Osteocyte (in vitro differentiated cells): ENCODE measurements at places on chromosomes 11 and 22. TPM values are rescaled to one million over a fixed set of nuclear protein-coding genes. Genes with fewer than 3 reads are reported as not detected.

- H3K4me3 ChIP-seq = no peak overlapping the region
- no peaks in the 10 kb centered on the region for H3K27me3 ChIP-seq
- H3K27ac ChIP-seq = no peak overlapping the region
- DNase-seq = no peak
- H3K4me1 ChIP-seq = peaks cover 51% of the 10 kb centered on the region
These were observed 7.7 kb upstream of the MN1 start for GRCh38 chr22:27809226-27809603.

GRCh38 chr11:1059759-1060158 is 14.9 kb upstream of the MUC2 start:
- no peak for DNase-seq
- H3K4me1 ChIP-seq = peaks cover 4% of the 10 kb centered on the region
- H3K4me3 ChIP-seq = no peak overlapping the region
- no peaks in the 10 kb centered on the region for H3K36me3 ChIP-seq
- H3K27ac ChIP-seq = no peak overlapping the region

GRCh38 chr22:26751217-26751616 is 93.8 kb downstream of the MIAT start:
- no peak overlapping the region for H3K4me3 ChIP-seq
- no peaks in the 10 kb centered on the region for H3K36me3 ChIP-seq
- no peak overlapping the region for H3K27ac ChIP-seq
- DNase-seq = no peak
- no peaks in the 10 kb centered on the region for H3K27me3 ChIP-seq

DNA sequence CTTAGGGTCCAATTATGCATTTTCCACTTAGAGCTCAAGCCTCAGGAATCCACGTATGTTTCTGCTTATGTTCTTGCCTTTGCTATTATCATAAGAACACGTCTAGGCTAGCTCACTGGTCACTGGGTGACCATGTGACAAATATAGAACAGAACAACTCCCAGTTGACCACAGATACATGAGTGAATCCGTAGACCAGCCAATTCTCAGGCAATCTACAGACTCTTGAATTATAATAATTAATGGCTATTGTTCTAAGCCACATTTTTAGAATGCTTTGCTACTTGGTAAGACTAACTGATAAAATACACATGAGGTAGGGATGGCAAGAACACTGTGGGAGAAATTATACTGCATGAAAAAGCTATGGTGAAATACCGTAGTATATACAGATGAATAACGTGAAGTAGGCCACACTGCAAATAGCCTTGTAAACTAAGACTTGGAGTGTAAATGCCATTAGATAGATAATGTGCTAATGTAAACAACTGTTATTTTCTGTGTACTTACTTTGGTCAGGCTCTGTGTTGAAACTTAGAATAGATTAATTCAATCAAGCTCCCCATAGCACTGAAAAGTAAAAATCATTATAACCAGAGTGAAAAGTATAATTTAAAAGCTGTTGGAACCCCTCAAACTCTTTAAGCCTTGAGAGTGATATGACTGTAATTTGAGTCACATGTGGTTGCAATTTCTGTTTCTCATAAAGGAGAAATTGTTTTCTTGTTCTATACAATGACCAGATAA is 366.2 kb upstream of the CCDC179 start:
- no peak overlapping the region for H3K27ac ChIP-seq
- H3K4me1 ChIP-seq = peaks cover 6% of the 10 kb centered on the region
- no peak overlapping the region for H3K4me3 ChIP-seq
- H3K27me3 ChIP-seq = peaks cover 12% of the 10 kb centered on the region

GRCh38 chr11:2103668-2104523 is 35.3 kb downstream of the IGF2 start:
- H3K4me3 ChIP-seq = no peak overlapping the region
- no peak for DNase-seq
- no peaks in the 10 kb centered on the region for H3K36me3 ChIP-seq

DNA sequence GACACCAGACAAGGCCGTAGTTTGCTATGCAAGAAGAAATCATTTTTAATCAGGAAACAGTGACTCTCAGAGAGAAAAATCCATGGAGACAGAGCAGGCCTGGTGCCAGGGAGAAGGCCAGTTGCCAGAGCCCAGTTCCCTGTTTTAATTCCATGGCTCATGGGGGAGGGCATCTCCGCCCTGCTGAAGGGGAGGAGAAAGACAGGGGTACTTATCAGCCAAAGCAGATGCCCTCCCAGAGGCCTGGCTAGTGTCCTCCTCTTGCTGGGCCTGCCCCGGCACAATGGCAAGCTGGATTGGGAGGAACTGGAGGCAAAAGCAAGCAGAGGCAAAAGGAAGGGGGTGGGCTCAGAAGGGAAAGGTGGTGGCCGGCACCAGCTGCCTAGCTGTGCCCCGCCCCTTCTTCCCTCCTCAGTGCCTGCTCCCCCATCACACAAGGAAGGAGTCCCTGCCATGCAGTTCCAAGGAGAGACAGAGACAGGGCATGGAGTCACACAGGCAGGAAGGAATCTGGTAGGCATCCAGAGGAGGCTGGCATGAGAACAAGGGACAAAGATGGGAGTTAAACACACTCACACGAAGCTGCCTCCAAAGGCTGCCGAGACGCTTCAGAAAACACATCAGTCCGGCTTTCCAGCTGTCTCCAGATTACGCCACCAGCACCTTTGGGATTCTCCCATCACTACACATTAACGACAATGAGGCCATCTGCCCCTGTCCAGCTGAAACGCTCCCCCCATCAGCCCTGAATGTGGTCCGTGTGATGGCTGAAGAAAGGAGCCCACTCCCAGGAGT is 591.8 kb downstream of the BUD13 start:
- no peak overlapping the region for H3K4me3 ChIP-seq
- H3K27ac ChIP-seq = no peak overlapping the region
- no peaks in the 10 kb centered on the region for H3K4me1 ChIP-seq
- no peaks in the 10 kb centered on the region for H3K36me3 ChIP-seq

- peaks cover 16% of the 10 kb centered on the region for H3K4me1 ChIP-seq
- no peak overlapping the region for H3K4me3 ChIP-seq
- peaks cover 13% of the 10 kb centered on the region for H3K36me3 ChIP-seq
- no peak for DNase-seq
- no peak overlapping the region for H3K27ac ChIP-seq
- no peaks in the 10 kb centered on the region for H3K27me3 ChIP-seq
These were observed 5.0 kb upstream of the ZDHHC5 start for GRCh38 chr11:57662893-57663292.

DNA sequence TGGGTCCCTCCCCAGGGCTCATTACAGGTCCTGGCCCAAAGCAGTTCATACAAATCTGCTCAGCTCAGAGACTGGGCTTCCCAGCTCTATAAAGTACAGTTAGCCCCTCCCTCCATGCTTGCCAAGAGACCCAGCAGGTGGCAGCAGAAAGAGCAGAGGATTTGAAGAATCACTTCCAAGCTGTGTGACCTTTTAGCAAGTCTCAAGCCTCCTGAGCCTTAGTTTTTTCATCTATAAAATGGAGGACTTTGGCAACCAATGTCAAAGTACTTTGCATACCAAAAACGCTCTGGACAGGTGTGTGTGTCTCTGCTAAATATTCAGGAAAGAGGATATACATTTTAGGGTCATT is 26.6 kb downstream of the RELT start:
- peaks cover 3% of the 10 kb centered on the region for H3K36me3 ChIP-seq
- H3K4me3 ChIP-seq = no peak overlapping the region
- no peak for DNase-seq
- no peak overlapping the region for H3K27ac ChIP-seq

DNA sequence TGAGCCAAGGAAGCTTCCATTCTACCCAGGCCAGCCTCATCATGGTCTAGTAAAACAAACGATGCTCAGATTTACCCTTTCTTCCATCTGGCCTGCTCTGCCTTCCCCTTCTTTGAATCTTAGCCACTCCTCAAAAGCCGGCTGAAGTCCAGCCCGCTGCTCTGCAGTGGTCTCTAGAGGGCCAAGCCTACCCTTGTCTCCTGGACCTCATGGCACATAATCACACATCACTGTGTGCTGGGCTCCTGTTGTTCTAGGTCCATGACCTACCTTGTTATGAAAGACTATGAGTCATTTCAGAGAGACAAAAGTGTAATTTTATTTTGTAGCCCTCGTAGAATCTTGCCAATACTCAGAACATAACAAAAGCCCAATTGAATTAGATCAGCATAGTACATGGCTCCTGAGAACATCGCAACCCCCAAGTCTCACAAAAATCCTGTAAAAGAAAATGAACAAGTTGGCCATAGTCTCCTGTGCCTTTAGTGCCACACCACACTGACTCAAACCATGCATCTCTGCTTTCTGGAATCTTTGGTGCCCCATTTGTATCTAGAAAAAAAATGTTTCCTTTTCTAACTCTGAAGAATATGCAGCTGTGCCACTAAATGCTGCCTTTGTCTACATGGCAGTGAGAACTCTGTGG is 192.7 kb downstream of the OPCML start:
- H3K4me3 ChIP-seq = no peak overlapping the region
- no peaks in the 10 kb centered on the region for H3K4me1 ChIP-seq
- no peaks in the 10 kb centered on the region for H3K27me3 ChIP-seq
- H3K36me3 ChIP-seq = no peaks in the 10 kb centered on the region
- no peak overlapping the region for H3K27ac ChIP-seq

DNA sequence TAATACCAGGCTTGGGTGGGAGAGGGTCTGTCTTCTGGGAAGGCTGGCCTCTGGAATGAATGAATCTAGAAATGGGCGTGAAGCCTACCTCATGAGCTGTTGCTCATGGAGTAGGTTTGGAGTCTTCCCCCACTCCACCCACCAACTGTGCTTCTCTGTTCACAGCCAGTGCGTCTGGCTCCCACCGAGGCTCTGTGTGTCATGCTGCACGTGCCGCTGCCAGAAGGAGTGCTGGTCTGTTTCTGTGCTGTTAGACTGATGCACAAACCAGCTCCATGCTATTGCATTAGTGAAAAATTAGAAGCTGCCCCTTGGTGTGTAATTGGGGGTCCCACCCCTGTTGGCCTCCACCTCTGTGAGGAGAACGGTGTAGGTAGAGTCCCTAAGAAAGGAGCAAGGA is 132.3 kb upstream of the PARVA start:
- no peak overlapping the region for H3K4me3 ChIP-seq
- peaks cover 6% of the 10 kb centered on the region for H3K36me3 ChIP-seq
- H3K4me1 ChIP-seq = peaks cover 15% of the 10 kb centered on the region
- no peak for DNase-seq

DNA sequence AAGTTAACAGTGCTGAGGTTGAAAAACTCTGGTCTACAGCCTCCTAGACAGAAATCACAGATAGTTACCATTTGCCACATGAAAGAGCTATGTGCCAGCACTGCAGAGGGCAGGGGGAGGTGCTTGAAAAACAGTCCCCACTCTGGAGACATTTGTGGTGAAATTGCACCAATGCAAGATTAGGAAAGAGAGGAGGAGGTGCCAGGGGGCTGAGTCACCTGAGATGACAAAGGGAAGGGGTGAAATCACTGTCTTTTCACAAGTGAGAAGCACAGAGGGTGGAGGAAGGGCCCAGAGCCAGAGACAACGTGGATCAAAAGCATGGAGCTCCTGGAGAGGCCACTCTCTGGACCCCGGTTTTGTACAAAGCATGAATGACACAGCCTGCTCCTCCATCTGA is 196.3 kb downstream of the BUD13 start:
- no peak for DNase-seq
- H3K27ac ChIP-seq = no peak overlapping the region
- no peak overlapping the region for H3K4me3 ChIP-seq

DNA sequence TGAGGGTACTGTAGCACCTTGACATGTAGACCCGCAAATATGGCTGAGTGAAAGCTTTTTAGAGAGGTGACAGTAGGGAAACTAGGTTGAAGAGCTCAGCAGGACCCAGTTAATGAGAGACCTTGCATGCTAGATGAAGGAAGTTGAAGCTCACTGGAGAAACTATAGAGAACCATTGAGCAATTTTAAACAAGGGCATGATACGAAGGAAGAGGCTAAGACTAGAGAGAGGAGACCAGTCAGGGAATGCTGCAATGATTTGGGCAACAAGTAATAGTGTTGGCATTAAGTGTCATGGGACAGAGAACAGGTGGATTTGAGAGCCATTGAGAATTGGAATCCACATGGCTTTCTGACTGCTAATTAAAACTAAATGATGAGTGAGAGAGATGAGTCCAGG is 4.1 kb downstream of the OLFML1 start:
- H3K27ac ChIP-seq = no peak overlapping the region
- H3K27me3 ChIP-seq = no peaks in the 10 kb centered on the region
- peaks cover 29% of the 10 kb centered on the region for H3K36me3 ChIP-seq
- H3K4me1 ChIP-seq = peaks cover 41% of the 10 kb centered on the region
- DNase-seq = no peak
- H3K4me3 ChIP-seq = no peak overlapping the region

DNA sequence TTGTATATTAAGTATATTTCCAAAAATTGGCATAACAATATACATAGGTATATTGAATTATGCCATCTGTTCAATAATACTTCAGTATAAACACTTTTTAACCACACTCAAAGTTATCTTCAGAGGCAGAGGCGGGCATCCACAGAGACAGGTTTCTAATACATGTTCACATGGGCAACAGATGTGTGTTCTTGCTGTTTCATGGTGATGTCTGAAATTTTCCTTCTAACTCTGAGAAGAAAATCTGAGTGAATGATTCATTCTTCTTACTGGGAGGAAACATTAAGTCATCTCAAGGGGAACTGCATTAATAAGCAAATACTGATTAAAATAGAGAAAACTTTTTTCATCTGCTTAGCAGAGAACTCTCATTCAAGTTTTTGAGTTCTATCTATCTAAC is 1074.5 kb downstream of the LRRC4C start:
- no peaks in the 10 kb centered on the region for H3K27me3 ChIP-seq
- no peaks in the 10 kb centered on the region for H3K4me1 ChIP-seq
- H3K36me3 ChIP-seq = no peaks in the 10 kb centered on the region

- H3K27ac ChIP-seq = no peak overlapping the region
- H3K36me3 ChIP-seq = no peaks in the 10 kb centered on the region
- DNase-seq = no peak
- H3K4me1 ChIP-seq = peaks cover 23% of the 10 kb centered on the region
- H3K27me3 ChIP-seq = no peaks in the 10 kb centered on the region
These were observed 15.8 kb downstream of the UPB1 start for GRCh38 chr22:24510637-24511625.

DNA sequence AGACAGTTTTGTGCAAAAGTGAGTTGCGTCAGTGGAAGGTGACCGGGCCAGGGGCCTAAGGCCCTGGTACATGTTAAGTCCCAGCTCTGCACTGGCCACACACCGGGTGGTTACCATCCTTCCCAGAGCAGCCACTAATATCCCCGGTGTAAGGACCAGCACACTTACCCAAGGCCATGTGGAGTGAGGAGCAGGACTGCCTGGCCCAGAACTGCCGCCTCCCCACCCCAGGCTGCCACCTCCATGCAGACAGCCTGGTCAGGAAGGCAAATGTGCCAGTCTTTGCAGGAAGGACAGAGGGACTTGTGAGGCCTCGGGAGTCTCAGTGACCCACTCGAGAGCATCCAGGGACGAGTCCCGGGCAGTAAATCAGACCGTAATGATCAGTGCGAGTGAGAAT is 102.9 kb downstream of the MORC2 start:
- H3K27me3 ChIP-seq = no peaks in the 10 kb centered on the region
- no peaks in the 10 kb centered on the region for H3K36me3 ChIP-seq
- DNase-seq = no peak
- H3K4me1 ChIP-seq = peaks cover 16% of the 10 kb centered on the region
- no peak overlapping the region for H3K27ac ChIP-seq

GPR83 gene
- total RNA-seq = not detected in 2 replicates

PHLDB1 gene
- total RNA-seq = 160 and 165 TPM in 2 replicates
